ENCODE measurements at places on chromosomes 7 and 10. TPM values are rescaled to one million over a fixed set of nuclear protein-coding genes. Genes with fewer than 3 reads are reported as not detected.

DNA sequence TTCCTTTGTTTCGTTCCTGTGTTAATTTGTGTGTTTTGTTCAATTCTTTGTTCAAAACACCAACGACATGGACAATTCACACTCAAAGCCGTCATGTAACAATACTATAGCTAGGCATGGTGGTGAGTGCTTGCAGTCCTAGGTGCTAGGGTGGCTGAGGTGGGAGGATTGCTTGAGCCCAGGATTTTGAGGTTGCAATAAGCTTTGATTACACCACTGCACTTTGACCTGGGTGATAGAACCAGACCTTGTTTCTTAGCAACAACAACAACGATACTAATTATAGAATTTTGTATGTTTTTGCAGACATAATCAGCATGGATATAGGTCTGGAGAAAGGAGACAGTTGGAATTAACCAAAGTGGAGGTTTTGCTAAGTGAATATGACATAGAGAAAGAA lies 936.2 kb downstream of the PCDH15 start:
- DNase-seq = no peak

DNA sequence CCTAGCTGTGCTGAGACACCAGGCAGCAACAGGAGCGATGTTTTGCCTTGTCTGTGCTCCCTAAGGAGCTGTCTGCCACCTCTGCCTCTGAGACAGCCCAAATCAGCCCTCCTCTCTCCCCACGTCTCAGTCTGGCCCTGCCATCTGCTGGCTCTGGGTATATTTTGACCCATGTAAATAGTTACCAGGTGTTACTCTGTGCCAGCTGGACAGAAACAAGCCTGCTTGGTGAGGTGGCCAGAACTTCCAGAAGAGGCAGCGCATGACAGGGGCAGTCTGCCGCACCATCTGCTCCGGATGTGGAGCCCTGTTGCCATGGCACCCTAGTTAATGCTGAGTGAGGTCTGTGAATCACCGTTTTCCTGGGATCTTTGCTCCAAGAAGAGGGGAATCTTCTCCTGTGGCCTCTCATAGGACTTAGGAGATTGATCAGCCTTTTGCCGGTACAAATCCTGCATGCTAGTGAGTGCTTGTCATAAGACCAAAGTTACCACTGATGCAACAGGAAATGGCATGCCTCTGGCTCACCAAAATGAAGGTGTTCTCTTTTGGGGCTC lies 31.8 kb downstream of the GSTO2 start:
- DNase-seq = no peak

DNA sequence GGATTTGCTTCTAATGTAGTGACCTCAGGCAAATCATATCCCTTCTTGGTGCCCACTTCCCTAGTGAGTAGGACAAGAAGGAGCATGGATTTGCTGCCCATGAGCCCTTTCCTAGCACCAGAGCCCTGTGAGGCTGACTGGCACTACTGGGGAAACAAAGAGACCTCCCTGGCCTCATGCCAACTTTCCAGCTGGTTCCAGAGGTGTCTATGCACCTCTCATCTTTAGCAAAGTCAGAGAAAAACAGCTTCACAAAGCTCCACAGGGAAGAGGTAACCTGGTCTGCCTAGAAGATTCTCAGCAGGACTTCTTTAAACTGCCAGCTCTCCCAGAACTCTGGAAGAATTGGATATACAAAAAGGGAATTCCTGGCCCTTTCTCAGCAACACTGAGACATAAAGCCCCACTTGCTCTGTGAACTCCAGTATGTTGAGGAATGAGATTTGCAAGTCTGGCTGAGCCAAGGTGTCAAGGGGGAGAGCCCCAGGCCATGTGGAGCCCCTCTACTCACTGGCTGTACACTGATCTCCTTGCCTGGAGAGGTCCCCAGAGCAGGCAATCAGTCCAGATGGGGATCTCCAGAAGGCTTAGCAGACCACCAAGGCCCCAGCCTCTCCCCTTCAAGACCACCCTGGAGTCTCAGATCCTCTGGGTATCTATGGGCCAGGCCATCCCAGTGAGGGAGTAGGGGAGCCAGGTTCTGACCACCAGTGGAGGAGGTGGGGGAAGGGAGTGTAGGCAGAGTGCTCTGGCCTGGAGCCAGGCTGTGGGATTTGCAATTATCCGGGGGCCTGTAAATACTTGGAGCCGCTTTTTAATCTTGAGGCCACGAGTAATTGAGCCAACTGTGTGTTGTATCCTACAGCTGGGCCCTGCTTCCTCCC lies 24.4 kb upstream of the RBM20 start:
- DNase-seq = no peak

- no peak for DNase-seq
Measured at GRCh38 chr7:74503061-74503460, 49.4 kb downstream of the GTF2IRD1 start.

DNA sequence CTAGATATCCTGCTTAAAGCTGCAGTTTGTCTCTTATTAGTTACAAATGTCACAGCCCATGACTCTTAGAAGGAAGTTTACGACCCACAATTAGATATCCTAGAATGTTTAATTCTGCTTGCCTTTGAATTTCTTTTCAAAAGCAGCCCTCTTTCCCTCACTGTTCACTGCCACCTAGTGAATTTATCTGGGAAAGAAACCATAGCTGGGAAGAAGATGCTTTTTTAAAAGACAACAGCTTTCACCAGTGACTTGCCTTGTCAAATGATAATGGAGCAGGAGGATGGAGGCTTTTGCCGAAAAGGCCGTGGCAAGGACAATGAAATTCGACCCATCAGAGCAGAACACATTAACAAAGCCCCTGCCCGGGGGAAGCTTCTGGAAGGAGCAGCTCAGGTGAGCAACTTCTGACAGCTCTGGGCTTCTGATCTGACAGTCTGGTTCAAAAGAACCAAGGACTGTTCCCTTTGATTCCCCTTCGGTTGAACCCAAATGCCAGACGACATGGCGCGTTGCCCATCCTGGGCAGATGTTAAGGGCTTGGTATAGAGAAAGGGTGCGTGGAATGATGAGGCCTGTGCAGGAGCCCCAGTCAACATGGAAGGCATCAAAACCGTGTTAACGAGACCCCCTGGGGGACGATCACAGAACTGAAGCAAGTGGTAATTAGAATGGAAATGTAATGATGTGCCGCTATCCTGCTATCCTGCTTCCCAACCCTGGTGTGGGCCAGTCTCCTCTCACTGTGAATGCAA lies 236.8 kb downstream of the FRMD4A start:
- no peak for DNase-seq

DNA sequence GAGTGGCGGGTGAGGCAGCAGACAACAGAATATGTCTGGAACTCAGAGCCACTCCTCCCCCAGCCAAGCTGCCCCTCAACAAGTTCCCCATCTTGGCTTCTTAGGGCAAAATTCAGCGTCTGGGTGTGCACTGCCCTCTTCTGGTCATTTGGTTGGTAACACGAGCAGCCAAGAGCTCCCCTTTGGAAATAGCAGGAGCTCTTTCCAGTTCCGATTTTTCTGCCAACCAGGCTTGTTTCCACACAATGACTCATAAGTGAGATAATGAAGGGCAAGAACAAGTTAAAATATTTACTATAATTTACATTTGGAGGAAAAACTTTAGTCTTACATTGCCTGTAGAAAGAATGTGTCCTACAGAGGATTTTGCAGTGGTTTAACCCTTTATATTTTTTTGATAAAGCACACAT lies 70.5 kb downstream of the ADCYAP1R1 start:
- DNase-seq = peak; percentile 34

- DNase-seq = no peak
Measured at GRCh38 chr10:131982796-131983195, 1.1 kb upstream of the BNIP3 start.

DNA sequence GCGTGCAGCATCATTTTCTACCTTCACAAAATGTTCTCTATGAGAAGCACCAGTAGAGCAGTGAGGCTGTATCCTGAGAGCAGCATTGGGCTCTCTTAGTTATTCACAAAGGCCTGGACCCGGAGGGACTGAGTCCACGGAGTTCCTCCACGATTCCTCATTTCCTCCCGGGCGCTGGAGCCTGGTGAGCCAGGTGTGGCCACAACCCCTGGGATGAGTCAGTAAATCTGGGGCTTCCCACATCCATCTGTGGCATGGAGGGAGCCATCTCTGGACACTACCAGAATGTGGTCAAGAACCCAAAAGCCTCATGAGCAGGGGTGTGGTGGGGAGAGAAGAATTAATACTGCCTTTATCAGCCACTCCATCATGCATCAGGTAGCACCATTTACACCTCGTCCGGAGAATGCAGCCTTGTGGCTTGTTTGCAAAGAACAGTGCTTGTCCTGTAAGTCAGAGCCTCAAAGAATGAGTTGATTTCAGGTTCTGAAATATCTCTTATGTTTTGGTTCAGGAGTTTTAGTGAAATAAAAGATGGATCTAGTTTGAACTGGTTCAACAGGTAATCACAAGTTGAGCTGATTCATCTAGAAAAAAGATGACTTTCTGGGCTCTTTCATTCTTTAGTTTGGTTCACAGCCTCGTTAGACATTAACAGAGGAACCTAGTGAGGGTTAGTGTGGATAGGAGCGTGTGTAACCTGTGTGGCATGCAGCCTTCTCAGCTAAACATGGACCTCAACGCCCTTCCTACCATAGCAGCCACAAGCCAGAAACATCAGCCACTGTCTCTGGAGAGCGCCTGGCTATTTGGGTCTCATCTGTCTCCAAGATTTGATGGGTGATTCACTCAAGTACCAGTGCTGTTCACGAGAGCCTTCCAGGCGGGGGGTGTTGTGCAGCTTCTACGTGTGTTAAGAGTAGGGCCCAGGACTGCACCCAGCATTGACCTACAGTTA lies 95.2 kb downstream of the WDR37 start:
- no peak for DNase-seq

- peak; percentile 75 for DNase-seq
Measured at GRCh38 chr10:80453842-80454512, at the start of gene TSPAN14. TSS of gene TSPAN14 (plus strand) at chr10:80454310. CDS start at chr10:80489234, 34,924 bp downstream.

DNA sequence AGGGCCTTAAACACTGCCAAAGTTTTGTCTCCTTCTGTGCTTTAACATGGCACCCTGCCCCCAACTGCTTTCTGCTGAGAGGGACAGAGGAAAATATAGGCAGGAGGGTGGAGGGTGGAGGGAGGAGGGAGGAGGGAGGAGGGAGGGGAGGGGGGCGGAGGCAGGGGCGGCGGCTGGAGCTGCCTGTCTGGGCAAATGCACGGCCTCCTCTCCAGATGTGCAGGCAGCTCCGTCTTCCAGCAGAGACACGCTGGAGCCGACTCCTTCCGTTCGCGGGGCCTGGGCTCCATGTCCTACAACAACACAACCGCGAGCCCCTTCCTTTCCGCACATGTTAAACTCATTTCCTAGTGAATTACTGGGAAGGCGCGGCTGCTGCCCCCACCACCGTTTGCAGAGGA lies 14.2 kb downstream of the EBF3 start:
- no peak for DNase-seq

GRCh38 chr10:77868523-77868922 lies 58.0 kb downstream of the DLG5 start:
- DNase-seq = no peak

- no peak for DNase-seq
Measured at GRCh38 chr10:49230004-49230403, 41.8 kb upstream of the TMEM273 start.

- no peak for DNase-seq
Measured at GRCh38 chr10:109956454-109957091, 33.3 kb upstream of the XPNPEP1 start.

- DNase-seq = no peak
Measured at GRCh38 chr10:114305521-114305925, 66.5 kb downstream of the VWA2 start.

GRCh38 chr7:95473276-95473985 lies 12.3 kb upstream of the ASB4 start:
- no peak for DNase-seq

DNA sequence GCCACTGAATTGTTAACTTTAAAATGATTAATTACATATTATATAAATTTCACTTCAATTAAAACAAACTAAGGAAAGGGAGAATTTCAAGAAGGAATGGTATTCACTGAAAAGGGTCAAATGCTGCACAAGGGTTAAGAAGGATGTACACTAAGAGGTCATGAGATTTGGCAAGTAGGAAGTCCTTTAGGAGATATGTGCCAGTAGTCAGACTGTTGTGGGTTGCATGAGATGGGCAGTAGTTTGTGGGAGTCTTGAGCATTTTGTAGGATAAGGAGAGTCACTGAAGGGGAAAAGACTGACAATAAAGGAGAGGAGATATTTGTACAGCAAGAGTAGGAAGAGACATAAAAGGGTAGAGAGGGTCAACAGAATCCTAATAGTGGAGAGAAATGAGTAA lies 12.4 kb upstream of the PTPN12 start:
- no peak for DNase-seq

DNA sequence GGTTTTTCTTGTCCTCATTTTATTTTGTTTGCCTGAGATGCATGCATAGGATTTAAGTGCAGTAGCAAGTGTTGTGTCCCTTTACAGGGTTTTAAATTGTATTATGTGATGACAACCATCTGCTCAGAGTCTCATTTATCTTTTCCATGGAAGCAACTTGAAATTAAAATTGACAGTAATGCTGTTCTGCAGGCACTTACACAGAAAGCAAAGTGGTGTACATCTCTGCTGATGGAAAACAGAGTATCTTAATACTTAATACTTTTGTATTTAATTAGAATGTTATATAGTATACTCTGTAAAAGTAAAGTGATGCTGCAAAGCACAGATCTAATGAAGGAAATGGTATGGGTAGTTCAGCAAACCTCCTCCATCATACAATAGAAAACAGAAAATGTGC lies 482.9 kb downstream of the POM121L12 start:
- no peak for DNase-seq

DNA sequence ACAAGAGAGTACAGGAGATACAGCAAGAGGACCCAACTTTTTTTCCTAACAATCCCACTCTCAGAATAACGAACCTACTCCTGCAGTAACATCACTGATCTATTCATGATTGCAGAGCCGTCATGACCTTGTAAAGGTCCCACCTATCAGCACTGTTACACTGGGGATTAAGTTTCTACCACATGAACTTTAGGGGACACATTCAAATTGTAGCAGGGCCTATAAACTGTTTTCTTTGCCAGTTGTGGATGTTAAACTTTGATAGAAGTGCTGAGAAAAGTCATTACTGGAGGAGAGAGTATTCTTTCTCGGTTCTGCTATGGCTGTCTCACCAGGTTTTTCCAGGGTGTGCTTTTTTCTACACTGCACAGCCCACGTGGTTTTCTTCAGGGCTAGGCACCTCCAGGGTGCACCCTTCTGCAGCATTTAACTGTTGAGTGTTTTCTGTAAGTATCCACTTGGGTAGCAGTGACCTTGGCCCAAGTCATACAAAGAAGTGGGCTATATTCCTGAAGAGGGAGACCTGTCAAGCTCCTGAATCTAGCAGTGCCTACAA lies 131.6 kb upstream of the AHR start:
- DNase-seq = no peak

DNA sequence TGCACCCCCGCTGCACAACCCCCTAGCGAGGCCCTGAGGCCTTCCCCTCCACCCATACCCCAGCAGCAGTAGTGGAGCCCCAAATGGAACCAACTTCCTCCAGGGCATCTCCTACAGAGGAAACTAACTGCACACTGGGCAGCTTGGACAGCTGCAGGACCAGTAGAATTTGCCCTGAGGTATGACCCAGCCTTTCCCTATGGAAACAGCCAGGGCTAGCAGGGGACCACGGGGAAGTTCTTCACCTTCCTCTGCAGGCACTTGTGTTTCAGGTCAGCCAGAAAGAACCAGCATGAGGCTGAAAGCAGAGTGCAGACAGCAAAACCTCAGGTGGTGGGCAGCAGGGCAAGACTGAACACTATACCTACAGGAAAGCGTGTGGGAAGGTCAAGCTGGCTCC lies 5.7 kb upstream of the EEPD1 start:
- DNase-seq = no peak

GRCh38 chr10:22259280-22259679 lies 41.5 kb upstream of the EBLN1 start:
- DNase-seq = no peak

The TAS2R4 gene
- 2.4 TPM for total RNA-seq

The C10orf105 gene
- not detected for total RNA-seq

The FAM25C gene
- total RNA-seq = not detected

The TFEC gene
- total RNA-seq = not detected

The CDK14 gene
- 117 TPM for total RNA-seq

The GIMAP2 gene
- not detected for total RNA-seq

The LEP gene
- not detected for total RNA-seq

Data from progenitor cell of endocrine pancreas (in vitro differentiated cells).